ENCODE measurements at places on chromosomes 2 and 18.
A peak's percentile ranks its signal among the peaks of the same experiment; 100 is the strongest.

DNA sequence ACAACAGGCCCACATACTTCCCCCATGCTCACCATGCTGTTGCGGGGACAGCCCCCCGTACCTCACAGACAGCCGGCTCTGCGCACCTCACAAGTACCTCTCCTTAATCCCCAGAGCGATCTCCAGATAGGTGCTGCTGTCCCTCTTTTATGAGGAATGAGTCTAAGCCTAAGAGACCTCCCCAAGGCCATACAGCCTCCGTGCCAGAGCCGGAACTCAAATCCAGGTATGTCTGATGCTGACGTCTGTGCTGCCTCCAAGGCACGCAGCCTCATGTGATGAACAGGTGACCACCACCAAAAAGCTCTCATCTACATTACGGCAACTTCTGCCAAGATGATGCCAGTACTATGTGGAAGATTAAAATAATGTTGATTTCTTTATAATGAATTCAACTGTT lies 85.2 kb downstream of the EIPR1 start:
- DNase-seq, result no peak

DNA sequence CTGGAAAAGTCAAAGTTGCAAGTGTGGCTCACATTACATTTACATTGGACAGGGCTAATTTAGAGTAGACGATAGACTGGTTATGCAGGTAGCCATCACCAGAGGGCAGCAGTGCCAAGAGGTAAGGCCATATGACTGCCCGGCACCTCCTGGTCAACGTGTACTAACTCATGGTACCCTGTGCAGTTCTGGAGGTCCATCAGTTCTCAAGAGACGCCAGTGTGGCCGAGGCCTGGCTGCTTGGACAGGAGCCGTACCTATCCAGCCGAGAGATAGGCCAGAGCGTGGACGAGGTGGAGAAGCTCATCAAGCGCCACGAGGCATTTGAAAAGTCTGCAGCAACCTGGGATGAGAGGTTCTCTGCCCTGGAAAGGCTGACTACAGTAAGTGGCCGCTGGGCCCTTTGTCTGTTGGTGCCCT lies 65.8 kb upstream of the EML6 start:
- peak; percentile 56 for DNase-seq

- DNase-seq, result no peak
Measured at GRCh38 chr2:111007757-111008688, 112.7 kb upstream of the BCL2L11 start.

DNA sequence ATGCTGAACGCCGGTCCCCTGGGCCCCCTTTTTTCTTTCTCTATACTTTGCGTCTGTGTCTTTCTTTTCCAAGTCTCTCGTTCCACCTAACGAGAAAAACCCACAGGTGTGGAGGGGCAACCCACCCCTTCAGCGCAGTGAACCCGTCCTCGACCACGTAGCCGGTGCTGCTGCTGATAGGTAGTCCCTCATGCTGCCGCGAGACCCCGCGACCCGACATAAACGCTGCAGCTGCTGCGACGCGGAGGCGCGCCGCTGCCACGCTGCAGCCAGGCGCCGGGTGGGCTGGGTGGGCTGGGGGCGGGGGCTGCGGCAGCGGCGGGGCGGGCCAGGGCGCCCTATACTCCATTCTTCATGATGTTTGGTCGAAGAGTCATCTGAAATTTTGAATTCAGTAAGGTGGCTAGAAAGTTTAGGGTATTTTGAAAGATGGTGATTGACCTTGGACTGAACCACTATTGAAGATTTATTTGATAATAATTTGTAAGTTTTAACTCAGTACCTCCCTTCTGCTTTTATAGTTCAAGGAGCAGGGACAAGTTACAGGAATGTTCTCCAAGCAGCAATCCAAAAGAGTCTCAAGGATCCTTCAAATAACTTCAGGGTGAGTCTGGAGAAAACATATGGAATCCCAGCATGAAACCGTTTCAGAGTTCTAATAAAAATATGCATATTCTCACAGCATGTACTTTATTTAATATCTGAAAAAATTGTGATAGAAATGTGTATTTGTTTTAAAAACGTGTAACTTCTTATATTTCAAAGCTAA lies 24.1 kb downstream of the CFLAR start:
- DNase-seq, result no peak

- DNase-seq, result no peak
Measured at GRCh38 chr2:170647741-170648436, 67.2 kb upstream of the SP5 start.

- no peak for DNase-seq
Measured at GRCh38 chr2:55159037-55159651, 72.9 kb downstream of the CLHC1 start.

GRCh38 chr18:79939096-79939495 lies 12.4 kb downstream of the SLC66A2 start:
- DNase-seq, result no peak

GRCh38 chr2:60853531-60853930 lies 27.8 kb upstream of the REL start:
- DNase-seq, result no peak

GRCh38 chr2:54401554-54401953 lies 54.6 kb upstream of the SPTBN1 start:
- DNase-seq, result no peak

GRCh38 chr2:143926736-143927135 lies 593.2 kb downstream of the ZEB2 start:
- no peak for DNase-seq

DNA sequence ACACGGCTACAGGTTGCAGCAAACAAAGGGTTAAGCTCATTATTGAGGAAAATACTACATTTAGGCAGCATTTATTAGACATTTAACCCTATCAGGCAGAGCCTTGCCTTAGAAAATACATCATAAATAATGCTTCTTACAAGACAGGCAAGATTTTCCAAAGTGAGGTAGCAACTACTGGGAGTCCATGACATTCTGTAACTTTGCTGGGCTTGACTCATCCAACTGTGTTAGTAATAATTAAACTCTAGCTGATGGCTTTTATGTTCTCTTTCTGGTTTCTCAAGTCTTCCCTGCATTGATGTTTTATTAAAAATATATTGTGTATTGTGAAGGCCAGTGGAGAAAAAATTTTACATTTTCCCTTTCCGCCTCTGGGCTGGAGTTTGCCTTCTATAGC lies 291.3 kb downstream of the AFF3 start:
- DNase-seq, result no peak

- no peak for DNase-seq
Measured at GRCh38 chr2:45904267-45904945, 252.9 kb downstream of the PRKCE start.

- no peak for DNase-seq
Measured at GRCh38 chr2:129888461-129888860, 91.0 kb upstream of the RAB6C start.

DNA sequence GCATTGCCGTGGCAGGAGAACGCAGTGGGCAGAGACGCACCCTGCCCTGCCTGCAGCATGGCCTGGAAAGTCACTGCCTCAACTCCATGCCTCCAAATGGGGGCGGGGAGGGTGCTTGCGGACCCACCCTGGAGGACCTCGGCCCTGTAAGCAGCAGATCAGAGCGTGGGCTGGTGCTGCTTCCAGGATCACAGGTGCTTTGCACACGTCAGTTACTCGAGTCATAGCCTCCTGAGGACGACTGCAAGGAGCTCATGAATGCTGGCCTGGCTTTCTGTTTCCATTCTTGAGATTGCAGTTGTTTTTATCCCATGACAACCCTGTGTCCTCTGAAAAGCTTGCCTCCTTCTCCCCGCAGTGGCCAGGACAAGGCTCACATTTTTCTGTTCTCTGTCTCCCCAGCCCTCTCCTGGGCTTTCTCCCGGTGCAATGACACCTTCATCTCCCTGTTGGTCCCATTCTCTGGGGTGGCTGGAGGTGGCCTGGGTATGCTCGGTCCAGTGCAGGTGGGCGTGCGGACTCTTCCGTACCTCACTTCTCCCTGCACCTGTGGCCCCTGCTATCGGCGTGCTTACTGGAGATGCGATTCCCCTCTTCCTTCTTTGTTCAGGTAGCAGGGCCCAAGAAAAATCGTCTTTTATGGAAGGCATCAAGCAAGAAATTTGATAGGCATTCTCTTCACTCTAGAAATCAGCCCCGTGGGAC lies 208.0 kb downstream of the GBX2 start:
- DNase-seq, result no peak

GRCh38 chr18:61854578-61855448 lies 38.0 kb downstream of the RNF152 start:
- no peak for DNase-seq

DNA sequence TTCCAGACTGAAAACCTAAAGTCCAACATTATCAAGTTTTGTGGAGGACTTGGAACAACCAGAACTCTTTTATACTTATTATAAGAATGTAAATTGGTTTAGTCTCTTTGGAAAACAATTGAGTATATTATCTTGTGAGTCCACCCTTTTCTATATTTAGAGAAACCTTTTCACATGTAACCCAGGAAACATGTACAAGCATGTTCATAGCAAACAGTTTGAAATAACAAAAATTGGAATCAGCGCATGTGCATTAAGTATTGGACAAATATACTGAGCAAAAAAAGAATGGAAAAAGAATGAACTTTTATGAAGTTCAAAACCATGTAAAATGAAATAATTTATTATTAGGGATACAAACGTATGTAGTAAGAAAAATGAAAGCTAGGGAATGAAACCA lies 246.0 kb downstream of the WDR7 start:
- no peak for DNase-seq
